D721Med (cell line): ENCODE measurements at places on chromosomes 3 and 15.

GRCh38 chr15:37246856-37247255, 146.5 kb upstream of the MEIS2 start:
- DNase-seq: no peak

DNA sequence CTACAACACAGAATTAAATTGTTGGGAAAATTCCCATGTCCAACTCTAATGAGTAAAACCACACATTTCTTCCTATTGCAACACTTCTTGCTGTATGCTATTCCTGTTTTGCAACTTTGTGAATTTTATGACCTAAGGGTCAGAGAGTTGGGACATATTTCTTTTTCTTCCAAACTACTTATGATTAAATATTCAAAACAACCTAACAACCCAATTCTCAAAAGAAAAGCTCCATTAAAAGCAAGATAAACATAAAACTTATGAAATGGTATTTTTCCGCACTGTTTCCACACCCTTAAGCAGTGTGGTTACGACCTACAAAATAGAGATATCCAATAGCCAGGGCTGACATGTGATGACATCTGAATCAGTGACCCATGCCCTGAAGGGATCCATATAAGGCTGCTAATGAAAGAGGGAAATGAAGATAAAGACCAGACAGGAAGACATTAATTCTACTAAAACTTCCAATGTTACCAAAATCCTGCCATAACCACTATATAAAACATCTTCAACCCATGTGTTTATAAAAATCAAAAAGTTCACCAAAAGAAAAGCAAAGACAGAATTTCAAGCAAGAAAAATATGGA, 45.6 kb downstream of the DMXL2 start:
- no peak for DNase-seq

GRCh38 chr15:75348562-75349350, 1.9 kb downstream of the NEIL1 start:
- no peak for DNase-seq

GRCh38 chr3:116059421-116060096, 385.7 kb downstream of the LSAMP start:
- DNase-seq: no peak

DNA sequence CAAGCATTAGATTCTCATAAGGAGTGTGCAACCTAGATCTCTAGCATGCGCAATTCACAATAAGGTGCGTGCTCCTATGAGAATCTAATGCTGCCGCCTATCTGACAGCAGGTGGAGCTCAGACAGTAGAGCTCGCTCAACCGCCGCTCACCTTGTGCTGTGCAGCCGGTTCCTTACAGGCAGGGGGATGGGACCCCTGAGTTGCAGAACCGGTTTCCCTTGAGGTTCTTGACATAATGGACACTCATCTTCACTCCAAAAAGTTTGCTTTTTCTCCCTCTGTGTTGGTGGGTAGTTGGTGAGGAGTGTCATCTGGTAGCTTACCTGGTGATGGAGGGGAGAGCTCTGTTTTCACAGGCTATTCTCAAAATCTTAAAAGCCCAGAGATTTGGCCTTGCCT, 324.0 kb upstream of the TBL1XR1 start:
- no peak for DNase-seq

- DNase-seq: no peak
Measured at GRCh38 chr3:125078951-125079674, 23.3 kb upstream of the HEG1 start.

GRCh38 chr3:13552857-13553652, 4.1 kb downstream of the FBLN2 start:
- no peak for DNase-seq

- no peak for DNase-seq
Measured at GRCh38 chr15:53453253-53454105, 306.0 kb downstream of the WDR72 start.

- DNase-seq: no peak
Measured at GRCh38 chr3:78091478-78092119, 1051.7 kb downstream of the ROBO2 start.
